ENCODE measurements at places on chromosomes 6 and 20.

DNA sequence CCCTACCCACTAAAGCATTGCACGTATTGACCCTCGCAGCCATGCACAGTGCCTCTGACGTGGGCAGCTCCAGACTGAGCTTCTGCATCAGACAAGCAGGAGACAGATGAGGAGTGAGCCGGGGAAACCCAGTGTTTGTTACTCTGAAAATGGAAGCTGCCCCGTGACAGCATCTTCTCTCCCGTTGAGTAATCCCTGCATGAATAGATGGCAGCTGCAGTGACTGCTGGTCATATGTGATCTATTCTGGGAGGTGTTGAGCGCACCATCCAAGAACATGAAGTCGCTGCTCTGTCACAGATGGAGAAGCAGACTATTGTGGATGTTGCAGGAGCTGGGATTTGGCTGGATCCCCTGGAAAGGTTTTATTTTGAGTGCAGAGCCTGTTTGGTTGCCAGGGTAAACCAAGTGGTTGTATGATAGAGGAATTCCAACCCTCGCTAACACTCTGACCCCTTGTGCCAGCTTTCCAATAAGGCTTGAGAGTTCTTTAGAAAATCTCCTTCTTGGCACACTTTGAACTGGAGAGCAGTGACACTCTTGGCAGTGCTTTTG is 242.2 kb downstream of the NRN1 start:
- no peak for DNase-seq

- DNase-seq = no peak
Observed at GRCh38 chr20:11077226-11077625, 403.4 kb upstream of the JAG1 start.

GRCh38 chr20:62142252-62143080 is 728 bp downstream of the PSMA7 start:
- no peak for DNase-seq

- DNase-seq = no peak
Observed at GRCh38 chr6:81655696-81656095, 96.8 kb downstream of the TENT5A start.

GRCh38 chr6:98590136-98590681 is 244.2 kb upstream of the POU3F2 start:
- no peak for DNase-seq
